SW480 (cell line): ENCODE measurements at places on chromosomes 12 and 14.

GRCh38 chr12:27531896-27532295 lies 7.9 kb downstream of the PPFIBP1 start:
- DNase-seq, result no peak

GRCh38 chr12:100553936-100554335 lies 19.5 kb upstream of the GAS2L3 start:
- no peak for DNase-seq

- DNase-seq, result no peak
Measured at GRCh38 chr14:73359445-73359844, 98.9 kb downstream of the NUMB start.

DNA sequence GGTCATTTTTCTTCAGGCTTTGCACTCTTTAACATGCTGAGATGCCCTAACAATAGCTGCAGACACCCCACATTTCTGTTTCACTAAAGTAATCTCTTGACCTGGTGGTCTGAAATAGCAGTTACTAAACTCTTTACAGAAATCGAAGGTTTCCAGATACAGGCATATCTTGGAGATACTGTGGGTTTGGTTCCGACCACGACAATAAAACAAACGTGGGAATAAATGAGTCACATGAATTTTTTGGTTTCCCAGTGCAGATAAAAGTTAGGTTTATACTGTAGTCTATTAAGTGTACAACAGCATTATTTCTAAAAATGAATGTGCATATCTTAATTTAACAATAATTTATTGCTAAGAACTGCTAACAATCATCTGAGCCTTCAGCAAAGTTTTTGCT lies 208.7 kb downstream of the EGLN3 start:
- DNase-seq, result no peak

- peak; percentile 30 for DNase-seq
Measured at GRCh38 chr12:104485651-104486362, 29.1 kb downstream of the CHST11 start.
